ENCODE measurements at places on chromosomes 7 and 10.

GRCh38 chr10:75395066-75395931, 6.3 kb downstream of the ZNF503 start:
- DNase-seq = no peak

DNA sequence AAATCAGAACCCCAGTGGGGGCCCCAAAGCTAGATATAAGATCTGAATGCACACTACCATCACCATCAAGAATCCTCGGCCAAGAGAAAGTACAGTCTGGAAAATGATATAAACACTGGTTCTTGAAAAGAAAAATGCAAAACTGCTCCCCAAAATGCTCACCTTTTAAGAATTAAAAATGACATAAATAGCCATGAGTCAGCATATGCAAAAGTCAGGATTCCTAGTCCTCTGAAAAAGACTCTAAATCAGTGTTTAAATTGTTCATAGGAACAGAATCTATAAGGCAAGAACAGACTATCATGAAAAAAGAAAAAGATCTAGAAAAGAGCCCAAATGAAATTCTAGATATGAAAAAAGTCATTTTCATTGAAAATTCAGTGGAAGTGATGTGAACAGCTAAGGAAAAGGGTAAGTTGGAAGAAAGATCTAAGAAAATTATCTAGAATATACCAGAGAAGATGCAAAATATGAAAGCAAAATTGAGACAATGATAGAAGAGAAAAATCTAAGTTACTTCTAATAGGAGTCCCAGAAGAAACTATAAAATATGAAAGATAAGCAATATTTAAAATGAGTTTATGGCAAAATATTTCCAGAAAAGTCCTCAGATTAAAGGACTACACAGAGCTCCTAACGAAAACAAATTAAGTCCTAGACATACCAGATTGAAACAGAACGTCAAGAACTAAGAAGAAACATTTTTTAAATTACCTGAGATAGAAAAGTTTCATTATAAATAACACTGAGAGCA, 18.9 kb downstream of the HNRNPA2B1 start:
- no peak for DNase-seq

DNA sequence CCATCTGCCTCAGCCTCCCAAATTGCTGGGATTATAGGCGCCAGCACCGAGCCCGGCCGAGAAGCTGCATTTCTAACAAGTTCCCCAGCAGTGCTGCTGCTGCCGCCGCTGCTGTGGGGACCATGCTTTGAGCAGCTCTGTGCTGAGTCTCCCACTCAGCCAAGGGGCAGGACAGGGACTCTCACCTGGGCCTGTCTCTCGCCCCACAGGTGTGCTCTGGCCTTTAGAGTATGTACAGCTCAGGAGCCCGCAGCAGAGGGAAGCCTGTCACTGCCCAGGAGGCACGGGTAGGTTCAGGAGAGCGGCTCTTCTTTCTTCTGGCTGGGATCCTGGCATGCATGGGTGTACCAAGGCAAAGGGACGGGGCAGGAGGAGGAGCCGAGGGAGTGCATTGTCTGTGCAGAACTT, 130.1 kb downstream of the CAMK1D start:
- no peak for DNase-seq

- no peak for DNase-seq
Measured at GRCh38 chr10:49649294-49649693, 30.2 kb upstream of the C10orf53 start.

- DNase-seq = no peak
Measured at GRCh38 chr7:142943706-142944268, 4.5 kb downstream of the LLCFC1 start.

DNA sequence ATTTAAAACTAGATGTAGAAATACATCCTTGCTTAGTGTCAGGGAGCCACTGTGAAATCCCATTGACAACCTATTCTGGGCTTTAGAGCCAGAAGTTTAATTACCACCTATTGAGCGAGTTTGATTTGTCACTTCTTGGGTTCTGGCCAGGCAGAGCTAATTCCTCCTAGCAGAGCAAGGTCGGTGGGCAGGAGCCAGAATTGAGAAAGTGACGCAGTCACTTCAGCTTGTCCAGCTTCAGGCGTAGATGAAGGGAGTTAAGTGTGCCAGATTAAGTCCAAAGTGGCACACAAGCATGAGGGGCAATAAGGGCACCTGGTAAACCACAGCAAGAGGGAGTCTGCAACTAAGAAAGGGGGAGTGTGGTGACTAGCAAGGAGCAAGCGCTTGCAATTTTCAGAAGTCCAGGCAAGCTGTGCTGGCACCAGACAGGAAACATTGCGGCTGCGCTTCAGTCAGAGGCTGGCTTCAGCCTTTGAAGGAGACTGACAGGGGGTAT, 119.4 kb downstream of the ST7 start:
- DNase-seq = no peak

DNA sequence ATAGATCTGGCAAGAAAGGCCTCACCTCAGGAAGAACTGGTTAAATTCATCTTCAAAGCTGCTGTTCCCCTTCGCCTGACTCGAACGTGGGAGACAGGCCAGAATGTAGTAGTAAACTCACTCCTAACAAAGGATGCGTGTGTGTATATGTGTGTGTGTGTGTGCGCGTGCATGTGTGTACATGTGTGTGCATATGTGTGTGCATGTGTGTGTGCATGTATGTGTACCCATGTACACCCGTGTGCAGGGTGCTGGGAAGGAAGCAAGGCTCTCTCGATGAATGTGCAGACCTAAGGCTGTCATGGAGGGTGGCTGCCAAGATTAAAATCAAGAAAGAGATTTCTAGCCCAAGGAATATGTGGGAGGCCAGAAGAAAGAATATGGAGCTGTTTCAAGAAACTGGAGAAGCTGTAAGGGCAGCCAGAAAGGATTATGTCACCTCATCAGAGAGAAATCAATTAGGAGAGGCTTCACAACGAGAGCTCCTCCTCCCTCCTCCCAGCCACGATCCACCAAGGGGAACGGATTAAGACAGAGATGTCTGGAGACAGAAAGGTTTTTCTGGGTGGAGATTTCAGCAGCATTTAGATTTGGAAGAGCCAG, 34.0 kb upstream of the LBX1 start:
- no peak for DNase-seq

- no peak for DNase-seq
Measured at GRCh38 chr7:143316492-143316891, 581 bp downstream of the CLCN1 start.

DNA sequence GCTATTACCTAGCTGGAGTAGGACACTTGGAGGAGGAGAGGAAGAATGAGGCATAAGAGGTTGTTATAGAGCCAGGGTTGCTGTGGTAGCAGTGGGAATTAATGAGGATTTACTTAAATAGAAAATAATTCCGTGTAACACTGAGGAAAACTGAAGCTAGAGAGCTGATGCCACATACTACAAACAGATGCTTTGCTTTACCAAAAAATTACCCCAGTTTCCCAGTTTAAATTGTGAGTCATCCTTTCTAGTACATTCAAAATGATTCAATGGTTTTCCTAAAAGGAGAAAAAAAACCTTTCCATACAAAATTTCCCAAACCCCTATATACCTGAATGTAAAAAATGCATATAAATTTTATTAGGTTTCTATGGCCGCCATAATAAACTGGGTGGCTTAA, 58.3 kb downstream of the ZNF518A start:
- no peak for DNase-seq

GRCh38 chr10:48899781-48900180, 39.9 kb downstream of the LRRC18 start:
- DNase-seq = no peak

DNA sequence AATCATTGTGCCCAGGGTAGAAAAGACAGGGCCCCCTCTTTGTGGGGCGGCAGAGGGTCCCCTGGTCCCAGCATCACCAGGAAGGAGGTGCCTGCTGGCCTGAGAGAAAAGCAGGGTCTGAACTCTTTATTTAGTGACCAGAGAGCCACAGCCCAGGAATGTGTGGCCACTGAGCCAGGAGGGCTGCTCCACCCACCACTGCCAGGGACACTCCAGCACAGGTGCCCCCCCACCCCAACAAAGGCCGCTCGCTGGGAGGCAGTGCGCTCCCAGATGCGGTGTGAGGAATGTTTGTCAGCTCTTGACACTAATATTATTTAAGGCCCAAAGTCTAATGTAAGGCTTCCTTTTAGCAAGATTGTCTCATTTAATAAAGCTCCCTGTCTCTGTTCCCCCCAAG, 59.6 kb upstream of the ZMIZ1 start:
- no peak for DNase-seq

DNA sequence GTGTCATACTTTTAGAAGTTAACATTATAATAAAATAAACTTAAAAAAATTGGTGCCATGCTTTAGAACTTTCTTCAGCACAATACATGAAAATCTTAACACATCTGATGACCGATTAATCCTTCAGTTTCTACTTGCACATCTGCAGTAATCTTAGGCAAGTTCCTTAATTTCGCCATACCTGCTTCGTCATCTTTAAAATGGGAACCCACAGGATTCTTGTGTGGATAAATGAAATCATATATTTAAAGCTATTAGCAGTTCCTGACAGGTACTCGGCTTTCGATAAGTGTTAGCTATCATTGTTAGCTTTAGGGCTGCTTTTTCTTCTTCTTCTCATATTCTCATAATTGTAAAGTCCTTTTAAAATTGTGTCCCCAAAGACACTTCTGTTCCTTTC, 907 bp upstream of the VPS50 start:
- DNase-seq = no peak

DNA sequence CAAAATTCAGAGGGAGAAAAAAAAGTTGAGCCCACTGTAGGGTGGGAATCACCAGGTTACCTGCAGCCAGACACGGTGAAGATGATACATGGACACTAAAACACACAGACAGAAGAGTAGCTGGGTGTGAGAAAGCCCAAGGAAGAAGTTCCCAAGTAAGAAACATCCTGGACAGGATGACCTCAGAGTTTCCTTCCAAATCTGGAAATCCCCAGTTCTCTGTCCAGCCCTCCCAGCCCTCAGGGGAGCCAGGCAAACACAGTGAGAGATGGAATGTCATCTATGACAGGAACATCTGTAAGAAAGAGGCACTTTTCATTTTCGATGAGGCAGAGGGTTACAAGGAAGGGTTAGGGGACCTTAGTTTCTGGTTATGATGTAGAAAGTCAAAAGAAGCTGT, 125.1 kb upstream of the LYZL1 start:
- DNase-seq = no peak

DNA sequence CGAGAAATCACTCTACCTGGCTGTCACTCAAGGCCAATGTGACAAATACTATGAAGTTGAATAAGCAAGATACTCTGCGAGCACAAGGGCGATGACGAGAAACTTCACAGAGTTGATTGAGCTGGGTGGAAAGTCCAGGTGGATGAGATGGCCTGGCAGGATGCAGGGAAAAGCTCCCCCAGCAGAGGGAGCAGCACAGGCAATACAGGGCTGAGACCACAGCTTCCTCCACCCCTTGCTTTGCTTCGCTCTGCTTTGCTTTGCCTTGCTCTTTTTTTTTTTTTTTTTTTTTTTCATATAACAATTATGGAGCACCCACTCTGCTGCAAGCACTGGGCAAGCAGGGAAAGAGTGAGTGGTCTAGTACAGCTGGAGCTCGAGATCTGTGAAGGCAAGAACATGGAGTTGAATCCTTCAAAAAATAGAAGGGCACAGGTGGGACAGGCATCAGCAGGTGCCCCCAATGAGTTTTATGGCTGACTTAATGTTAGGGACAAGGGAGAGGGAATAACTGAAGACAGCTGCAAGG, 88.3 kb downstream of the CABCOCO1 start:
- peak; percentile 66 for DNase-seq

DNA sequence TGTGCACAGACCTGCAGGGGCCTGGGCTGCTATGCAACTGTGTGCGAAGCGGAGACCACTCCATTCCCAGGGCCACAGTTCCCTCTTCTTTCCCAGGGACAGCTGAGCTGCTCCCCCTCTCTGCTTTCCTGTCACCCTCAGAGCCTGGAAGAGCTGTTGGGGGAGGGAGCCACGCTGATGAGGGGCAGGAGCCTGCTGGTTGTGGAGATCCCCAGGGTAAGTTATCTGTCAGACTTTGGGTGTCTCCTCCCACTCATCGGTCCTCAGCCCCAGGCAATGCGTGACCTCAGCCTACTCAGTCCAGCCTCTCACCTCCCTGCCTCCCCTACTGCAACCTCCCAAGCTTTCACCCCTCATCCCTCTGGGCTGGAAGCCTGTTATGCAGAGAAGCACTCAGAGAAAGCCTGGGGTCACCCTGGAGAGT, 53.5 kb downstream of the ZNF467 start:
- DNase-seq = no peak

- DNase-seq = no peak
Measured at GRCh38 chr10:110723224-110723891, 79.2 kb downstream of the RBM20 start.

GRCh38 chr10:124570646-124571045, 109.0 kb downstream of the LHPP start:
- no peak for DNase-seq

GRCh38 chr7:127644484-127644883, 7.5 kb upstream of the SND1 start:
- DNase-seq = no peak

DNA sequence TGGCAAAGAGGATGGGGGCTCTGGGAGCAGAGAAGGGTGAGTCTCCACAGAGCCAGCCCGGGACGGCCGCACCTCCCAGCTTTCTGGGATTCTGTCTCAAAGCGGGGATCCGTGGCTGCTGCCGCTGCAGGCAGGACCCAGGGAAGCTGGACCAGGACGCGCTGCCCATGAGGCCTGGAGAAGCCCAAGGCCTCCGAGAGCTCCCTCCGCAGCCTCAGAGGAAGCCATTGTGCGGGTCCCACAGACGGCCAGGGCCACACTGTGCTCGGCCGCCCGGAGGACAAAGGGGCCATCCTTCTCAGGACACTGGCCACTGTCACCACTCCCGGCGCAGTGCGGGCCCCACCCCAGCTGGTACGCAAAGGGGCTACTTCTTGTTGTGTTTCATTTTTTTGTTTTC, 79.3 kb upstream of the PDGFA start:
- no peak for DNase-seq

GRCh38 chr7:80830584-80831285, 88.1 kb downstream of the SEMA3C start:
- DNase-seq = no peak
